ENCODE measurements at places on chromosomes 12 and 14.

DNA sequence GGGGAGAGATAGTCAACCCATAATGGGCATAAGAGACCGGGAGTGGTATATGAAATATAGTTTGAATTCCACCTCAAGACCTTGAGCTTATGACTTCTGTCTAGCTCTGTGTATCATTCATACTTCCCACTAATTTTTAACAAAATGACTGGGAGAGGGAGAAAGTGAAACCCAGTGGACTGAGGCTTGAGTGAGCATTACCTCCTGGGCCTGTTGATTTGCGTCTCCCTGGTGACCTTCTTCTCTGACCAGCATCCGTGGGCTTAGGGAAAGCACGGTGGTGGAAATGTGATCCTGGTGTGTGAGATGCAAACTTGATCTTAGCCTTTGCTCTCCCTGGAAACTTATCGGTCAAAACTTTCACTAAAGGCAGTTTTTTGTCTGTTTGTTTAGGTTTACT is 207.9 kb upstream of the BCL2L14 start:
- DNase-seq, result no peak

- no peak for DNase-seq
Observed at GRCh38 chr14:61215222-61216020, 65.7 kb downstream of the TMEM30B start.

DNA sequence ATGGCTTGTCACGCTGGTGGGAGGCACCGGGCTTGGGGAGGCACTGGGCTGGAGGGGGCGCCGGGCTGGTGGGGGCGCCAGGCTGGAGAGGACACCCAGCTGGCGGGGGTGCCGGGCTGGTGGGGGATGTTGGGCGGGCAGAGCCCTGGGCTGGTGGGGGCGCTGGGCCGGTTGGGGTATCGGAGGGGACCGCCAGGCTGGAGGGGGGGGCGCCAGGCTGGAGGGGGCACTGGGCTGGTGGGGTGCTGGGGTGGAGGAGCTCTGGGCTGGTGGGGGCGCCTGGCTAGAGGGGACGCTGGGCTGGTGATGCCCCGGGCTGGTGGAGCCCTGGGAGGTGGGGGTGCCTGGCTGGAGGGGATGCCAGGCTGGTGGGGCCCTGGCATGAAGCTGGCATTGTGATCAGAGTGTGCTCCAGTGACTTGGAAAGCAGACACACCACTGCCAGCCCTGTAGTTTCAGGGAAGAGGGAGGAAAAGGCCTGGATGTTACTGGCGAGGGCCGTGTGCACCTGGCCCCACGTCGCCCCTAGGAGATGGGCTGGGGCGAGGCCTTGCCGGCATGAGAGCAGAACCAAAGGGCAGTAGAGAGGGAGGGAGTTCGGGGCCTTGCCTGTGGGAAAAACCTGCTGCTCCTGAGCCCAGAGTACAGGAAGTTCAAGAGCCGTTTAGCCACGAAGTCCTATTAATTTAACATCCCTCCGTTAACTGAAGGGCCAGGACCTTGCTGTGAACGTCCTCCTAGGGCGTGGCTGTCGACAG is 13.1 kb downstream of the TEDC1 start:
- DNase-seq, result no peak

- DNase-seq, result no peak
Observed at GRCh38 chr14:76088771-76089571, 62.8 kb upstream of the GPATCH2L start.

DNA sequence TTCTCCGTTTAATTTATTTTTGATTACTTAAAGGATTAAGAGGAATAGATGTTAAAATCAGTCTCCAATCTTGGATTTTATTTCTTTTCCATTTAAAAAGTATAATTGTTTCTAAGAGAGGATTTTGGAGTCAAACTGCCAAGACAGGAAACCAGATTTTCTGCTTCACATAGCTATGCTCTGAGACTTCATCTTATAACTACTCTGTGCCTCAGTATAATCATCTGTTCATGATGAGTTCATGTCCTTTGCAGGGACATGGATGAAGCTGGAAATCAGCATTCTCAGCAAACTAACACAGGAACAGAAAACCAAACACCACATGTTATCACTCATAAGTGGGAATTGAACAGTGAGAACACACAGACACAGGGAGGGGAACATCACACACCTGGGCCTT is 9.0 kb upstream of the TAS2R31 start:
- no peak for DNase-seq

DNA sequence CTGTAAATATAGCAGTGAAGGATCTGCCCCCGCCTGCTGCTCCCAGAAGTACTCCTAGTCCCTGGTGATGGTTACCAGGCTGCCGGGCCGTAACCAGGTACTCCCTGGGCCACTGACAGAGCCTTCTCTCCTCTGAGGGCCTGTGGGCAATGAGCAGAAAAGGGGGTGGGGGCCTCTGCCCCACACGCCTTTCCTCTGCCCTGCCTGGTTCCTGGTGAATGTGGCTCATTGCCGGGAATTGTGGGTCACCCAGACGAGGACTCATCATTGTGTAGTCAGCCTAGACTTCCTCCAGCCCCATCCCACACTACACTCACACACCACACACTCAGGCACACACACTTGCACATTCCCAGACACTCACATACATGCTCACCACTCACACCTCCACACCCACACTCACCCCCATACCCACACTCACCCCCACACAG is 35.7 kb upstream of the ACTN1 start:
- no peak for DNase-seq

- no peak for DNase-seq
Observed at GRCh38 chr12:128476266-128476665, 209.3 kb downstream of the TMEM132C start.

DNA sequence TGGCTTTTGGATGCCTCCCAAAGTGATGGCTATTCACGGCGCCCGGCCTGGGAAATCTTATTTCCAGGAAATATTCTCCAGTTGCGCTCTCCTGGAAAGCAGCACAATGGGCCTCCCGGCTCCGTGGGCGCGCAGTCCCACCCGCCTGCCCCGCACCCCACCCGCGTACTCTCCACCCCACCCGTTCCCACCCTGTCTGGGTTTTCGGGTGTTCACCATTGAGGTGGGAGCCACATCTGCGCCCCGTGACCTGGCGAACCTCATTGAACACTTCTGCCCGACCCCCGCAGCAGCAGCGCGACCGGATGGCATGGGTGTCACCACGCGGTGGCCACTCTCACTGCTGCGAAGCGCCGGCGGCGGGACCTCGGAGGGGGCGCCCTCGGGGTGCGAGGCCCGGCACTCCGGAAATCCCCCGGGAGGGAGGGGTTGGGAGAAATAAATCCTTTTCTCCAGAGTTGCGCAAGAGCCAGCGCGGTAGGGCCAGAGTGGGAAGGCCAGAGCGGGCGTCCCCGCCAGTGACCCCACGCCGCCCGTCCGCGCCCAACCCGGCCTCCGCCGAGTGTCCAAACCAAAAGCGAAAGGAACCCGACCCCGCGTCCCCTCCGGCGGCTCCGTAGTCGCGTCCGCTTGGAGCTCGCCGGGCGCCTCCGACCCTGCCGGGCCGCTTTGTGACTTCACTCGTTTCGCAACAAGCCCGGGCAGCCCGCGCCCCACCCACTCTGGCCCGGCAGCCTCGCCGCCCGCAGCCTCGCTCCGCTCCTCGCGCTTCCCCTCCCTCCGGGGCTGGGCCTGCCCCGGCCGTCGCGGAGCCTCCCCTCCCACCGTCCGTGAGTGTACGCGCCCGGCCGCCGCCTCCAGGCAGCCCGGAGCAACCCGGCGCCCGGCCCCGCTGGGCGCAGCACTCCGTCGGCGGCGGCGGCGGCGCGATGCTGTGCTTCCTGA is at the start of gene DRAM1:
Gene DRAM1 (plus strand): TSS at position 720 of the 945 bp plus-strand sequence. CDS start 210 bp downstream, at position 930.
- peak; percentile 71 for DNase-seq

DNA sequence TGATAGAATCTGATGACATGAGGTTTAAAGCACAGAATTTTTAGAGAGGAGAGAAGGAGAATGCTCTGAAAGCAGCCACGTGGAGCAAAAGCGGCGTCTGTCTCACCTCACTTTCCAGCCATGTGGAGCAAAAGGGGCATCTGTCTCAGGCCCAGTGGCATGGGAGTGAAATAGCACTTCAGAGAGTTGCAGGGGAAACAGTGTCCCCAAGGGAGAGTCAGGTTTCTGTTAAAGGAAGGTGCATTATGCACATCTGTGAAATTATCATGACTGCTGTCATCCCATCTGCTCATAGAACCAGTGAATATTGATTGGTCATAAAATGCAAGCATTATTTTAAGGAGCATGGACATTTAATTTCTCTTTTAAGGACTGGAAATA is 124.0 kb downstream of the BICD1 start:
- DNase-seq, result no peak

- no peak for DNase-seq
Observed at GRCh38 chr14:32330351-32331111, 1.4 kb downstream of the AKAP6 start.

DNA sequence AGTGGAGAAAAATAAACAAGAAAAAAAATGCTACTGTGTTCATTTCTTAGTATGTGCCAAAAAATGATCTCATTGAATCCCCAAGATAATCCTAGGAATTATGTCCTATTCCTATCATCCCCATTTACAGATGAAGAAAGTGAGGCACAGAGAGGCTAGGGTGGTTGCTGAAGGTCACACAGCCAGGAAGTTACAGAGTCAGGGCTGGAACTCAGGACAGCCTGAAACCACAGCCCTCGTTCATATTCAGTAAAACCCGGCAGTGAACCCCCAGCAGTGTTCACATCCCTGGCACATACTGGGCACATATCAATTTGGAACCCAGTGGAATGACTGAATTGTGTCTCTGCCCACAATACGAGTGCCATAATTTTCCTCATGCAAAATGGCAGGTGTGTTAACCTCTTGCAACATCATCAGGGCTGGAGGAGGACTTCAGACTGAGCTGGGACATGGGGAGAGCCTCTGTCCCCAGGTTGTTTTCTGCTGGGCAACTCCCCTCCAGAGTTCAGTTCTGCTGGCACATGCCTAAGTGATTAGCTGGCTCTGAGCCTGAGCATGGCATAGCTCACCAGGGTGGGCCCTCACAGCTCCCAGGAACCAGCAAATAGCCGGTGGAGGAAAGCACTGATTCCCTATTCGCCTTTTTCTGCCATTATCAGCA is 2.0 kb upstream of the PPP1CC start:
- no peak for DNase-seq

DNA sequence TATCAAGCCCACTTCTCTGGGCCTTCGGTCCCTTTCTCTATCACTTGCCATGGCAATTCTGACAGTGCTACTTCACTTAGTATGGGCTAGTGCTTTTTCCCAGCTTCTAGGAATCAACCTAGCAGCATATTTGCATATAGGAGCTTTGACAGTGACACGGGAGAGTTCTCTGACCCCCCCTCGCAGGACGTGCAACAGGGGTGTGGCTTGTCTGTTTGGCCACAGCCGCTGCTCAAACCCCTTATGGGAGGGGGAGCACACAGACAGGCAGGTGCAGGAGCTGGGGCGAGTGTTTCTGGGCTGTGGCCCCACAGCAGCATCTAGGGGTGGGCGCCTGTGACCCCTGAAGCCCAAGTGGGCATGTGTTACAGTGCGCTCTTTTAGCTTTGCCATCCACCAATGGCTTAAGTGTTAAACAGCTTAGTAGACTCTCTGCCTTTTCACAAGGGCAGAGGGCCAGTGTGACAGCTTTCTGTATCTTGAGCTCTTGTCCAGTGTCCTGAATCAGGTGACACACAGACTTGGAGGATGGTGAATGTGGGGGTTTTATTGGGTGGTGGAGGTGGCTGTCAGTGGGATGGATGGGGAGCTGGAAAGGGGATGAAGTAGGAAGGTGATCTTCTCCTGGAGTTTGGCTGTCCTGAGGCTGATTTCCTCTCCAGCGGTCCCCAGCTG is 229.3 kb downstream of the PCNX1 start:
- DNase-seq, result no peak

- no peak for DNase-seq
Observed at GRCh38 chr12:597926-598568, 65.2 kb downstream of the NINJ2 start.

- DNase-seq, result no peak
Observed at GRCh38 chr12:120367233-120367923, 1.6 kb downstream of the MSI1 start.

- DNase-seq, result no peak
Observed at GRCh38 chr12:14578646-14579045, 11.0 kb upstream of the PLBD1 start.

- DNase-seq, result no peak
Observed at GRCh38 chr14:56810836-56811592, 735 bp upstream of the OTX2 start.

All from stimulated activated CD8-positive, alpha-beta memory T cell treated with anti-CD3 and anti-CD28 coated beads, Interleukin-15, amount 100 ng/mL, for 48 hours (primary cell).